Stomach (tissue), 19 donors: ENCODE measurements at places on chromosomes 2 and 18.

- no peak for DNase-seq
Observed at GRCh38 chr2:38507712-38508111, 95.0 kb downstream of the HNRNPLL start.

DNA sequence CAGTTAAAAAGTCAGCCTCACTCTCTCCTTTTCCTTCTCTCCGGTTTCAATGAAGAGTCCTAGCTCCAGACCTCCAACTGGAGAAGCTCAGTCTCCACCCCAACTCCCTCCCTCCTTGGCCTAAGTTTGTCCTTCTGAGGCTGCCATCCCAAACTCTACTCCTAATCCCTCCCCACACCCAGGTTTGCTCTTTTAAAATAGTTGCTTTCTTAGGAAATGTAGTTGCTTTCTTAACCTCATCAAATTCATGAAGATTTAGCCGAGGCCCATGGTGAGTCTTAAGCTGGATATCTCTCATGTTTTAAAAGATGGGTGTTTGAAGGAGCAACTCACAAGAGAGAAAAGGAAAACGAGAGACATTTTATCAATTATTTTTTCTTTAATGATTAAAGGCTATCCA lies 937 bp upstream of the LANCL1 start:
- DNase-seq = no peak

GRCh38 chr2:121254748-121255147 lies 30.3 kb downstream of the TFCP2L1 start:
- DNase-seq = no peak

DNA sequence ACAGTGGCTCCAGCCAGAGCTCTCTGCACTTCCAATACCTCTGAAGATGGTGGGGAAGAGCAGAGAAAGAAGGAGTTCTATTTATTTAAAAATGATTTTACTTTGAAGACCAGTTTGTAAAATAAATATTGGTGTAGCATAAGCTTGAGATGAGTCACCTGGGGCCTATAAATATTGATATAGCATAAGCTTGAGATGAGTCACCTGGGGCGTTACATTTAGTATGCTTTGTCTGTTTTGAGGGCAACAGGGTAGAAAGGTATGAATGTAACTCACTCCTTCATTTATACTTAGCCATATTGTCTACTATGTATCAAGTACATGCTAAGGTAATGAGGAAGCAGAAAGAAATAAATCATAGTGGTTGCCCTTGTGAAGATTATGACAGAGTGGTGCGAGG lies 7.7 kb upstream of the SULT1C4 start:
- DNase-seq = no peak

- no peak for DNase-seq
Observed at GRCh38 chr2:3403587-3404334, 24.3 kb downstream of the TRAPPC12 start.

DNA sequence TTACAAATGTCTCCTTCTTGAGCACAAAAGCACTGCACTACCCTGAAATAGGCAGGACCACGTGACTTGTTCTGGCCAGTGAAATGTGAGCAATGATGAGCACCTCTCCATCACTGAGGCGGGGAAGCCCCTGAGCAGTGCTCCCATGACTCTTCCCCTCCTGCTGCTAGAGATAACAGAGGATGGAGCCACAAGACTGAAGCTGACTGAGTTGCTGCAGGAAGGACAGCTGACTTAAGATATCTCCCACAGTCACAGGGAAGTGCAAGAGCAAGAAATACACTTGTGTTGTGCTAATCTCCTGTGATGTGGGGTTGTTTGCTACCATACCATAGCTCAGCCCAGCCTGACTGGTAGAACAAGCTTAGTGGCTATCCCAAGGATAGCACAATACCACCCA lies 38.7 kb downstream of the STK39 start:
- DNase-seq = no peak

DNA sequence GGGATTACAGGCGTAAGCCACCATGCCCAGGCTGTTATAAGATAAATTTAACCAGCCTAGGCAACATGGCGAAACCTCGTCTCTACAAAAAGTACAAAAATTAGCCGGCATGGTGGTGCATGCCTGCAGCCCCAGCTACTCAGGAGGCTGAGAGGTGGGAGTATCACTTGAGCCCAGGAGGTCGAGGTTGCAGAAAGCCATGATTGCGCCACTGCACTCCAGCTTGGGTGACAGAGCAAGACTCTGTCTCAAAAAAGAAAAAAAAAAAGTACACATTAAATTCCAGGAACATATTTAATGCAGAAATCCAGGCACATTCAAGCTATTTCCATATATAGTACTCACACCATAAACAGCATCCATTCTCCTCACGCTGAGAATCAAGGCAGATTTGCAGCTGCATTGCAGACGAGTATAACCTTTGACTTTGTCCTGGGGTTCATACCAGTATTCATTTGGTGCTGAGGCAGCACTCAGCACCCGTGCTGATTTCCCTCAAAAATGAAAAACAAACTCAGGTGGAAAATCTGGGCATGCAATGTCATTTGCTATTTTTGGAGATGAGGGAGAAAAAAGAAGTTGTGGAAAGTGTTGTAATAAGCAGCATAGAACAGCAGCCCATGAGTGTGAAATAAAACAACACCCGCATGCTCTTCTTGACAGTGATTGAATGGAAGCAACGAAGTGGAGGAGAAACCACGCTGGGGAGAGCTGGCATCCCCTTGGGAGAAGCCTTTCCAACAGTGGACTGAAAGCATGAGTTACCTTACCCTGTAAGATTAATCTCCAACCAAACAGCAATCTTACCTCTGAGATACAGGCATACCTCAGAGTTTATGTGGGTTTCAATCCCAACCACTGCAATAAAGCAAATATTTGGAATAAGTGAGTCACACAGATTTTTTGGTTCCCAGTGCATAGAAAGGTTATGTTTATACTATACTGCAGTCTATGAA lies 46.8 kb upstream of the ANXA4 start:
- no peak for DNase-seq

DNA sequence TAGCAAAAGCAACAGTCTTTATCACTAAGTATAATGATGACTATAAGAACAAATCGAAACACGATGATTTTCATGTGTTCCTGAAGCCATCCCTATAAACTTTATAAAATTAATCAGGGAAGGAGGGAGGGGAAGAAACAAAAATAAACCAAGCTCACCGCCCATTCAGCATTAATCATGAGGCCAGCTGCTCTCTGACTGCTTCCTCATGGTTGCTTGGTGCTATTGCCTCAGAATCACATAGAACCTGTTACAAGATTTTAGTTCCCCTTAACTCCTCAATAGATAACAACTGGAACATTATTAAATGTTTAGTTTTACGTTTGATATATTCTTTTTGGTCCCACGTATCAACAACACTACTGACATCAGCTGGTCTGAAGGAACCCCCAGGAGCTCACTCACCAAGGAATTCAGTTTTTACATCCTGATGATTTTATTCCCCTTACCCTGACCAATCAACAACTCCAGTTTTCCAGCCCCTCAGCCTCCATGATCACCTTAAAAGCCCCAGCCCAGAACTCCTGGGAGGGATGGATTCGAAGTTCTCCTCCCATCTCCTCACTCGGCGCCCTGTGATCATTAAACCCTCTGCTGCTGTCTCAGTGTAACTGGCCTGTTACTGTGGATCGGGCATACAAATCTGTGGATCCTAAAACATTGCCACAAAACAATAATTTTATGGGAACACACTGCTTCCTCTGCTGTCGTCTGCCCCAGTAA lies 10.6 kb upstream of the HNRNPLL start:
- peak; percentile 73 for DNase-seq

DNA sequence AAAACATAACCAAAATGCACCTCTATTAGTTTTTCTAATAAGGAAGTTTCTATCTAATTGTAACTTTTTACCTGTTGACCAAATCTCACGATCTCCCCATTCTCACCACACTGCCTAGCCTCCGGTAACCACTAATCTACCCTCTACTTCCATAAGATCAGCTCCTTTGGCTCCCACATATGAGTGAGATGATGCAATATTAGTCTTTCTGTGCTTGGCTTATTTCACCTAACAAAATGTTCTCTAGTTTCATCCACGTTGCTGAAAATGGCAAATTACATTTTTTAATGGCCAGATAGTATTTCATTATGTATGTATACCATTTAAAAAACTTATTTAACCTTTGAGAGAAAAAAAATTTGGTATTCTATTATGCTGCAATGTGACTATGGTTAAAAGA lies 379.0 kb upstream of the NXPH2 start:
- DNase-seq = no peak

DNA sequence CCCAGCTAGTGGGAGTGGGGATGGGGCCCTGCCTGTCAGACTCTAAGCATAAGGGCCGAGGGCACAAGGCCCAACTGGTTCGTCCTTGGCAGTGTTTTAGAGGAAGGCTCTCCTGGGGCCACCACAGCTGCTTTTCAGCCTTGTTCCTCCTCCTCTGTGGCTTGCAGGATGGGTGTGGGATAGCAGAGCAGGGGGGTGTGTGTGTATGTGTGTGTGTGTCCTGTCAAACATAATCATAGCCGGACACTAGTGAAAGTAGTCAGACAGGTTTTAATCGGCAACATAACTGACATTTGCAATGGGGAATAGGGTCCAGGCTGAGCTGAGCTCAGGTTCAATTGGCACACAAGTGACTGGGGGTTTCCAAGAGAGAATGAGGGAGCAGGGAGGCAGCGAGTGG lies 114.2 kb downstream of the SEPTIN10 start:
- peak; percentile 85 for DNase-seq
